Posterior vena cava (tissue), 2 donors: ENCODE measurements at places on chromosomes 5 and 9. TPM values are rescaled to one million over a fixed set of nuclear protein-coding genes. Genes with fewer than 3 reads are reported as not detected.

RNF180 gene
- 50.7 TPM for total RNA-seq

MARCOL gene
- total RNA-seq: not detected

CHSY3 gene
- total RNA-seq: 4.9 TPM

SPINK13 gene
- total RNA-seq: not detected

TTC39B gene
- 19.7 TPM for total RNA-seq

DNA sequence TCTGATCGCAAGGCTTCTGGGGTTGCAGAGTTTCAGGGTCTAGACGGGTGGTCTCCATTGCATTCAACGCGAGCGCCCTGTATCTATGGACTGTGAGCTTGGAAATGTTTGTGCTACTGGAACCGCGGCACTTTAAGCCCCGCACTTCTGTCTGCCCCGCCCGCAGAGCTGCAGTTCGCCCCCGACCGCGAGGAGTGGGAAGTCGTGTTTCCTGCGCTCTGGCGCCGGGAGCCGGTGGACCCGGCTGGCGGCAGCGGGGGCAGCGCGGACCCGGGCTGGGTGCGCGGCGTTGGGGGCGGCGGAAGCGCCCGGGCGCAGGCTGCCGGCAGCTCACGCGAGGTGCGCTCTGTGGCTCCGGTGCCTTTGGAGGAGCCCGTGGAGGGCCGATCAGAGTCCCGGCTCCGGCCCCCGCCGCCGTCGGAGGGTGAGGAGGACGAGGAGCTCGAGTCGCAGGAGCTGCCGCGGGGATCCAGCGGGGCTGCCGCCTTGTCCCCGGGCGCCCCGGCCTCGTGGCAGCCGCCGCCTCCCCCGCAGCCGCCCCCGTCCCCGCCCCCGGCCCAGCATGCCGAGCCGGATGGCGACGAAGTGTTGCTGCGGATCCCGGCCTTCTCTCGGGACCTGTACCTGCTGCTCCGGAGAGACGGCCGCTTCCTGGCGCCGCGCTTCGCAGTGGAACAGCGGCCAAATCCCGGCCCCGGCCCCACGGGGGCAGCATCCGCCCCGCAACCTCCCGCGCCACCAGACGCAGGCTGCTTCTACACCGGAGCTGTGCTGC lies 1.0 kb downstream of the ADAMTS19 start:
- no peak for DNase-seq

GRCh38 chr9:120893611-120894307 lies 16.8 kb upstream of the PHF19 start:
- DNase-seq: no peak

DNA sequence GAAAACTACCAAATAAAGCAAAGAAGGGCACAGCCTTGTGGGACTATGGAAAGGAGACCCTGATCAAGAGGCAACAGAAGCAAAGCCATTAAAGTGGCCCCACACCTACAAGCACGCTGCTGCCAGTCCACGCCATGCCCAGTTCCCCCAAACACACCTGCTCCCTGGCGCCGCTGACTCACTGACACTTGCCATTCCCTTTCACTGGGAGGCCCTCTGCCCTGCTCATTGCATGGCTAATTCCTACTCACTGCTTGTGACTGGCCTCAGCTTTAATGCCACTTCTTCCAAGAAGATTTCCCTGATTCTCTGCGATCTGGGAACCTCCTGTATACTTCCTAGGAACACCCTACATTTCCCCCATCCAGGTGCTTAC lies 71.2 kb upstream of the TAF1L start:
- no peak for DNase-seq

GRCh38 chr9:94900222-94901018 lies 173.9 kb downstream of the AOPEP start:
- DNase-seq: no peak
